ENCODE measurements at places on chromosomes 4 and X. TPM values are rescaled to one million over a fixed set of nuclear protein-coding genes. Genes with fewer than 3 reads are reported as not detected.

Gene TMEM271
- total RNA-seq = not detected

Gene GPR50
- total RNA-seq = not detected

Gene SLC9B1
- total RNA-seq = 3.7 TPM

Gene ADH7
- total RNA-seq = not detected

Gene KIF4A
- total RNA-seq = 0.18 TPM

Gene GUCY1B1
- 15.5 TPM for total RNA-seq

Gene GPR82
- 0.09 TPM for total RNA-seq

Gene HSFX1
- total RNA-seq = 2.9 TPM

Gene PDE5A
- total RNA-seq = 55.8 TPM

GRCh38 chrX:31508338-31508737, 436.5 kb upstream of the FTHL17 start:
- DNase-seq = no peak

DNA sequence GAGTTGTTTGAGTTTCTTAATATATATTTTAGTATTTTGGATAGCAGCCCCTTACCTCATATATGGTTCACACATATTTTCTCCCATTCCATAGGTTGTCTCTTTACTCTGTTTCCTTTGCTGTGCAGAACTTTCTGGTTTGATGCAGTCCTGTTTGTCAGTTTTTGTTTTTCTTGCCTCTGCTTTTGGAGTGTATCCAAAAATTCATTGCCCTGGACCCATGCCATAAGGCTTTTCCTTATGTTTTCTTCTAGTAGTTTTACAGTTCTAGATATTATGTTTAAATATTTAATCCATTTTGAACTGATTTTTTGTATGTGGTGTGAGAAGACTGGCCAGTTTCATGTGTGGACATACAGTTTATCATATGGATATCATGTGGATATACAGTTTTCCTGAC, 58.5 kb upstream of the NUDT6 start:
- DNase-seq = no peak

GRCh38 chr4:83644677-83645659, 109.1 kb downstream of the GPAT3 start:
- DNase-seq = no peak

DNA sequence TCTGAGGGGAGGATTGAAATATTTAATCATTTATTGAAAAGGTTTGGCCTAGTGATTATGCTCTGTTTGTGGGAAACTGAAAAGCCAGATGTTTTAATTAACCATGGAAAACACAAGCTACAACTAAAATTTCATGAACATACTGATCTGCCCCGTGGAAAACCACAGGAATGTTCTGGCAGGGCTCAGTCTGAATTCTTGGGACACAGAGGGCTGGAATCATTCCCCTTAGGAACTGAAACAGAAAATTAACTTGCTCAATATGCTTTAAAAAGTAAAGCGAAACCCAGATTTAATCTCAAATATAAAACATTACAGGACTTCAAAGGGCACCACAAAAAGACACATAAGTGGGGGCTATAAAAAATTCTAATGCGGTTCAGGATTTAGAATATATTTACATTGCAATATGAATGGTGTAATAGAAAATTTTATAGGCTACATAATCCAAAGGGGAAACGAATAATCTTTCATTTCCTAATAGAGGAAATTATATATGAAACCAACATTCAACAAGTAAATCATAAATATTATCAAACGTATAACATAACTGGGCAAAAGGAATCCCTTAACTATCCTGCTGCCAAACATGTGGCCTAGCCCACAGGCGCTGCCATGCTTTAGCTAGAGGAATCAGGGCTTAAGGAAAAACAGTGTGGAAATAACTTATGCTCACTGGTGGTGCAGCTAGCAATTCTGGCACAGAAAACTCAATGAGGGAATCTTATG, 70.9 kb downstream of the APBB2 start:
- DNase-seq = peak; percentile 72

DNA sequence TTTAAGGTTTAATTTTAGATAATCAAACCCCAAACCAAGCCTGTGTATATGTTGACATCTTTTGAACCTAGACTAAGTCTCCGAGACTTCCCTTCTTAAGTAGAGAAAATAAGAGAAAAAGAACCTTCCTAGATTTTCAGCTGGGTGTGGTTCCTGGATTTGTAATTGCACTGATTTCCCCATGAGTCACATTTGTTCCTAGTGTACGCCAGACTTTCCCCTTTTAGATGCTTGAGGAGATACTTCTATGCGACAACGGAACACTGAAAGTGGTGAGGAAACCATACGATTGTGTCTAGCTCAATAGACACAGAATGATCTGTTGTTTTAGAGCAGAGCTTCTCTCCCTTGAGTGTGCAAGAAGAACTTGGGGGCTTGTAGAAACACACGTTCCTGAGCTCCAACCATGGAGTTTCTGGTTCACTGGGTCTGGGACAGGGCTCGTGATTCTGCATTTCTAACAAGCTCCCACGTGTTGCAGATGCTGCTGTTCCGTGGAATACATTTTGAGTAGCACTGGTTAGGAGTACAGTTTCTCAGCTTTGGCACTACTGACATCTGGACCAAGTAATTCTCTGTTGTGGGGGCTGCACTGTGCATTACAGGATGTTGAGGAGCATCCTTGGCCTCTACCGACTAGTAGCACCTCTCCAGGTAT, 87.1 kb downstream of the AMELX start:
- DNase-seq = no peak
